Sigmoid colon (tissue), 7 donors: ENCODE measurements at places on chromosomes 5 and 9. TPM values are rescaled to one million over a fixed set of nuclear protein-coding genes. Genes with fewer than 3 reads are reported as not detected.

RAB3C gene
- total RNA-seq = 6.7 TPM

GRCh38 chr5:15933259-15934207 is 246.1 kb downstream of the MARCHF11 start:
- H3K4me3 ChIP-seq = no peak overlapping the region
- peaks cover 10% of the 10 kb centered on the region for H3K4me1 ChIP-seq
- no peak overlapping the region for H3K27ac ChIP-seq
- H3K27me3 ChIP-seq = no peaks in the 10 kb centered on the region
- no peak for DNase-seq
- peaks cover 31% of the 10 kb centered on the region for H3K36me3 ChIP-seq

GRCh38 chr9:2242831-2243330 is 227.7 kb downstream of the SMARCA2 start:
- peaks cover 2% of the 10 kb centered on the region for H3K4me1 ChIP-seq
- no peaks in the 10 kb centered on the region for H3K36me3 ChIP-seq
- no peak overlapping the region for H3K27ac ChIP-seq
- peak overlapping the region; percentile 47 for H3K4me3 ChIP-seq
- H3K27me3 ChIP-seq = no peaks in the 10 kb centered on the region
- no peak for DNase-seq

- no peaks in the 10 kb centered on the region for H3K36me3 ChIP-seq
- no peaks in the 10 kb centered on the region for H3K27me3 ChIP-seq
- H3K4me3 ChIP-seq = no peak overlapping the region
- no peak overlapping the region for H3K27ac ChIP-seq
Observed at GRCh38 chr9:130549093-130549735, 30.2 kb upstream of the FUBP3 start.

SOHLH1 gene
- total RNA-seq = not detected

PAPPA gene
- total RNA-seq = 4.9 TPM

DNA sequence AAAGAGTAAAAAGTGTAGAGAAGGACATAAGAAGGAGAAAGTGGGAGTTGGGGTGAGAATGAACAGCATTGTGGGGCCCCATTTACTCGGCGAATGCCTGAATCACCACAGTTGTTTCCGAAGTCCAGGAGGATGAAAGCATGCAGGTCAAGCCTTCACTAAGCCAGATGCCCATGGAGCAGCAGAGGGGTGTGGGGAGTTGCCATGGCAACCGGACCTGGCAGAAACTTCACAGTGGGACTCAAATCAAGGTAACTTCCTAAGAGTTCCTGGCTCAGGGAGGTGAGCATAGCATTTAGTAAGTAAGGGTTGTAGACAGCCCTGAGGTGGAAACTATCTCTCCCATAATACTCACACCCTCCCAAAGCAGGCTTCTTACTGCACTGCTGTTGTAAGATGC is 357.1 kb downstream of the TRIM32 start:
- H3K27me3 ChIP-seq = no peaks in the 10 kb centered on the region
- no peak overlapping the region for H3K27ac ChIP-seq
- no peaks in the 10 kb centered on the region for H3K4me1 ChIP-seq
- no peak for DNase-seq
- H3K36me3 ChIP-seq = no peaks in the 10 kb centered on the region

DNA sequence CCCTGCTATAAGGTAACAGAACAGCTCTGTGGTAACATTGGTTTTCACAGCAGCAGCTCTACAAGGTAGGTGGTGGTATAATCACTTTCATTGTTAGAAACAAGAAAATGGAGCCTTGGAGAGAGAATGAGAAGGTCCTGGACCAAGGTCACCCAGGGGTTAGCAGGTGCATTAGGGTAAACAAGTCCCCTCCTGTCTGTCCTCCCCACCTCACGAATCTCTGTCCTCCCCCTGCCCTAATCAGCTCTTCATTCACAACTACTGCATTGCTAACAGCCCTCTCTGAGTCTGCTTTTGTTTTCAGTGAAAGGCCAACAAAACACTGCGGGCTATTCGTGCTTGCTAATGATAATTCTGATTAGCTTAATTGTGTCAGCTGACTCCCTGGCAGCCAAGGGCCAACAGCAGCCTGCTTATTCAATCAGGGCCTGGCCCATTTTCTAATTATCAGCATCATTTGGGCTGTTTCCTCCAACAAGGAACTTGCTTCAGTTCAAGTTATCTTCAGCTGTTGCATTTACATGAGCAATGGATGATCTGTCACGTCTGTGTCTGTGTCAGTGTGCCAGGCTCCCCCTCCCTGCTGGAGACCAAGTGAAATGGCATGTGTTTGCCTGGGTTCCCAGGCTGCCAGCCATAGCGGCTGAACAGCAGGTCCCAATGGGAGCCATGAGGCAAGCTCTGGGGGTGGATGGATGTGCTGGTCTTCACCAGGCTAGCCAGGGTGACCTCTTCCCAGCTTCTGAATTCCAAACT is 56.7 kb upstream of the EQTN start:
- no peak for DNase-seq
- no peaks in the 10 kb centered on the region for H3K36me3 ChIP-seq
- no peaks in the 10 kb centered on the region for H3K27me3 ChIP-seq
- H3K27ac ChIP-seq = no peak overlapping the region

GRCh38 chr5:128491291-128491690 is 46.8 kb downstream of the FBN2 start:
- no peak for DNase-seq
- no peaks in the 10 kb centered on the region for H3K36me3 ChIP-seq
- no peak overlapping the region for H3K4me3 ChIP-seq
- H3K27me3 ChIP-seq = no peaks in the 10 kb centered on the region
- H3K27ac ChIP-seq = no peak overlapping the region

CRB2 gene
- total RNA-seq = 0.33 TPM

GRCh38 chr5:88944751-88945531 is 62.0 kb upstream of the MEF2C start:
- H3K4me1 ChIP-seq = peaks cover 31% of the 10 kb centered on the region
- H3K4me3 ChIP-seq = no peak overlapping the region
- no peak for DNase-seq
- H3K27me3 ChIP-seq = no peaks in the 10 kb centered on the region
- peak overlapping the region; percentile 76 for H3K27ac ChIP-seq

CORO2A gene
- 1.2 TPM for total RNA-seq

DNA sequence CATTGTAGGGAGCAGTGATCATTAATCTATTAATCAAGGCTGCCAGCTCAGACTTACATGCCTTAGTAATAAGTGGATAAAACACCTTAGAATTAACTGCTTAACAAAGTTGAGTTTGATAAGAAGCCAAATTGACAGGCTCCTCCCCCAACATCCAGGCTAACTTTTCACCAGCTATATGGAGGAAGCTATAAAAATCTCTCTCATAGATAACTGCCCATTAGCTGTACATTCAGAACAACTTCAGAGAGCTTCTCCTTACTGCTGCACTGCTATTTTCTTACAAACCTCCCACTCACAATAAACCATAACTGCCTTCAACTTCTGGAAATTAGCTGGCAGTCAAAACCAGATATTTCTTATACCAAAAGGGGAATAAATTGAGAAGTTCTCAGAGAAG is 364.1 kb downstream of the PRELID2 start:
- no peaks in the 10 kb centered on the region for H3K36me3 ChIP-seq
- no peak overlapping the region for H3K27ac ChIP-seq
- DNase-seq = no peak
- no peak overlapping the region for H3K4me3 ChIP-seq
- no peaks in the 10 kb centered on the region for H3K27me3 ChIP-seq
- H3K4me1 ChIP-seq = no peaks in the 10 kb centered on the region

- no peak overlapping the region for H3K27ac ChIP-seq
- DNase-seq = no peak
Observed at GRCh38 chr9:73916016-73916673, 581.0 kb upstream of the RORB start.

GRCh38 chr9:136042541-136042940 is 52.5 kb downstream of the NACC2 start:
- H3K4me1 ChIP-seq = peaks cover 15% of the 10 kb centered on the region
- no peak for DNase-seq
- H3K27me3 ChIP-seq = no peaks in the 10 kb centered on the region
- H3K27ac ChIP-seq = no peak overlapping the region

SLIT3 gene
- 46.3 TPM for total RNA-seq

BNC2 gene
- total RNA-seq = 148 TPM

- H3K36me3 ChIP-seq = peaks cover 10% of the 10 kb centered on the region
- H3K27ac ChIP-seq = peak overlapping the region; percentile 100
- DNase-seq = no peak
- peaks cover 45% of the 10 kb centered on the region for H3K4me1 ChIP-seq
Observed at GRCh38 chr9:72363236-72363635, 1.8 kb downstream of the ZFAND5 start.

STING1 gene
- total RNA-seq = 22.1 TPM

- no peaks in the 10 kb centered on the region for H3K36me3 ChIP-seq
- H3K4me3 ChIP-seq = no peak overlapping the region
- DNase-seq = no peak
- H3K27me3 ChIP-seq = no peaks in the 10 kb centered on the region
- no peak overlapping the region for H3K27ac ChIP-seq
Observed at GRCh38 chr9:105306351-105307140, 62.1 kb downstream of the SLC44A1 start.

DNA sequence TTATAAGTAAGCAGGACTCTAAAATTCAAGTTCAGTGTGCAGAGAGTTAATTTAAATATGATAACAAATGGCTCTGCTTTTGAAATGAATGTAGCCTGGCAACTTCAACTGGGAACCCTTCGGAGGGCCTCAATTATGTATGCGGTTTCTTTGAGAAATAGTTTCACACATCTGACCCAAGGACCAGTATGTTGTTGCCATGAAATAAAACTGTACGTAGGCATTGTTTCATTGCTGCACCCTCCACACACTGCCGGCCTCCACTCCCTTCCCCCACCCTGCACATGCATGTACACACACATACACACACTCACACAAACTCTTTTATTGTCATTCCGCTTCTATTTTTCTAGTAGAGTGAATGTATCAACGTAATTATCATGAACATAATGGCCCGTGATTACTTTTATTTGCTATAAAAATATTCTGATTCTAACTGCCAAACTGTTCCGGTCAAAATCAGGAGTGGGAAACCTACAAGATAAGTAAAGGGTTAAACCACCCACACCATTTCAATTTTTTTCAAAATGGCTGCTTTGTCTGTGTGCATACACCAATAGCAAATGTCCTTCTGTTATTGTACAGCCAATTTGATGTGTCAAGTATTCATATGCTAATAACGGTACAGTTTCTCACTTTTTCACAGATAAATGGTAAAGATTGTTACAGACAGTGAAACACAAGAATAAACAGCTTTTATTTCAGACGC is 215.5 kb upstream of the TMEM161B start:
- no peak overlapping the region for H3K27ac ChIP-seq
- no peak for DNase-seq
- H3K4me1 ChIP-seq = no peaks in the 10 kb centered on the region
- no peaks in the 10 kb centered on the region for H3K27me3 ChIP-seq
- H3K36me3 ChIP-seq = no peaks in the 10 kb centered on the region
- H3K4me3 ChIP-seq = no peak overlapping the region

DNA sequence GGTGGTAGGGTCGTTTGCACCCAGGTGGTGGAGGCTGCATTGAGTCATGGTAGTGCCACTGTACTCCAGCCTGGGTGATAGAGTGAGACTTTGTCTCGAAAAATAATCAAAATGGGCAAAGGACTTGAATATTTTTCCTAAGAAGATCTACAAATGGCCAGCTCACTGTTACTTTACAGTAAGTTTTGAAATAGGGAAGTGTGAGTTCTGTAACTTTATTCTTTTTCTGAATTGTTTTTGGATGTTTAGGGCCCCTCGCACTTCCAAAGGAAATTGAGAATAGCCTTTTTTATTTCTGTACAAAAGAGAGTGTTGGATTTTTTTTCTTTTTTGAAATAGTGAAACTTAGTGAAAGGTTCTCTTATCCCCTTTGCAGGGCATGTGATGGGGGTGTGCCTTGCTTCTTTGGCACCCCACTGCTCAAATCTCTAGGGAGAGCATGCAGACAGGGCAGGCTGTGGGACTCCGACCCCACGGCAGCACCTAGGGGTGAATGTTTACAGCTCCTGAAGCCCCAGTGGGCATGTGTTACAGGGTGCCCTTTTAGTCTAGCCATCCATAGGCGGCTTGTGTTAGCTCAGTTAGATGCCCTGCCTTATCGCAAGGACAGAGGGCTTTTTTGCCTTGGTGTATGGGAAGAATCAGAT is 33.3 kb downstream of the GPBP1 start:
- no peak for DNase-seq
- no peaks in the 10 kb centered on the region for H3K27me3 ChIP-seq
- H3K4me1 ChIP-seq = peaks cover 54% of the 10 kb centered on the region

DNA sequence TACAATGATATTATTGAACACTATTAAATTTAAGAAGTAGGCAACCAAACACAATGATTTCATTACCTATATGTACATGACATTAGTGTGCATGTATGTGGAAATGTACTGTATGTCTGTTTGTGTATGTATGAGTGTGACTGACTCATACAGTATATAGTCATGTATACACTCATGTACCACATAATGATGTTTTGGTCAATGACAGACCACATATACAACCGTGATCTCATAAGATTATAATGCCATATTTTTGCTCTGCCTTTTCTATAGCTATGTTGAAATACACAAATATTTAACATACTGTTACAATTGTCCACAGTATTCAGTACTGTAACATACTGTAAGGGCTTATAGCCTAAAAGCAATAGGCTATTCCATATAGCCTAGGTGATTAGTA is 19.7 kb downstream of the SVEP1 start:
- DNase-seq = no peak
- H3K27me3 ChIP-seq = no peaks in the 10 kb centered on the region
- H3K4me1 ChIP-seq = no peaks in the 10 kb centered on the region
- no peak overlapping the region for H3K27ac ChIP-seq
- no peak overlapping the region for H3K4me3 ChIP-seq

DNA sequence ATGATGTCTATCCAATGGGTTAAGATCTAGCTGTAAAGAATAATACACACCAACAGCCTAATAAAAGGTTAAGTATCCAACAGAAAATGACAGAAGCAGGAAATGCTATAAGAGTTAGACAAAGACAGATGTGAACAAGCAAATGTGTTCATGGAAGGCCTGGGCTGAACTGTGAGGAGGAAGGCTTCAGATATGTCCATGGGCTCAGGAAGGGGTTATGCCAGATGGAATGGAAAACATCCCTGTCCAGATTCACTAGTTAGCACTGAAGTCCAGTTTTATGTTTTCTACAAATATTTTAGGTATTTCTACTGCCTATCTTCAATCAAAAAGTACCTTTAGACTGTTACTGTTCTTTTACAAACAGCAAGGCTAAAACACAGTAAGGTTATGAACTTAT is 27.1 kb downstream of the ERAP1 start:
- no peak overlapping the region for H3K4me3 ChIP-seq
- no peaks in the 10 kb centered on the region for H3K27me3 ChIP-seq
- H3K36me3 ChIP-seq = peaks cover 4% of the 10 kb centered on the region
- H3K4me1 ChIP-seq = peaks cover 55% of the 10 kb centered on the region
- H3K27ac ChIP-seq = peak overlapping the region; percentile 72
